ENCODE measurements at places on chromosomes 6 and 20.
A peak's percentile ranks its signal among the peaks of the same experiment; 100 is the strongest.

GRCh38 chr20:21832442-21833385 is 127.2 kb downstream of the PAX1 start:
- no peak for DNase-seq

- no peak for DNase-seq
Observed at GRCh38 chr6:45667766-45668165, 290.0 kb upstream of the SUPT3H start.

DNA sequence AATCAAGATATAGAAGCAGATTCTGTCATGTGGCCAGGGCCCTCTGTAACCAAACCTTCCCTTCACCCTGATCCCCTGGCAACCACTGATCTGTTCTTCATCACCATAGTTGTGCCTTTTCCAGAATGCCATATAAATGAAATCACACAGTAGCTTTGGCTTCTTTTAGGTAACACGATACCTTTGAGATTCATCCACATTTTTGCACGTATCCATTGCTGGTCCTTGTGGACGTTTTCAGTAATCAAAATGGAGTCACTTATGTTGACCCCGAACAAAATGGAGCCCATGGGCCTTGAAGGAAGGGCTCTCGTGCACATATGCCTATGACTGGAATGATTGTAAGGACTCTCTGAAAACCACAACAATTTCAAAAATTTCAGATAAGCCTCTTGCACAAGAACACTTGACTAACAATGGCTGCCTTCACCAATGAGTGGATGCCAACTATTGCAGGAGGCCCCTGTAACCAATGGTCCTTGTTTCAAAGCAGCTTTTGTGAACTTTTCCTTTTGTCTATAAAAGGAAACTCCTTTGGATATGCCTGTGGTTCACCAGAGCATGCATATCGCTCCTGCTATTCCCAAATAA is 84.3 kb upstream of the RALY start:
- peak; percentile 61 for DNase-seq

- peak; percentile 78 for DNase-seq
Observed at GRCh38 chr6:73388800-73389512, 5.7 kb upstream of the DDX43 start.

DNA sequence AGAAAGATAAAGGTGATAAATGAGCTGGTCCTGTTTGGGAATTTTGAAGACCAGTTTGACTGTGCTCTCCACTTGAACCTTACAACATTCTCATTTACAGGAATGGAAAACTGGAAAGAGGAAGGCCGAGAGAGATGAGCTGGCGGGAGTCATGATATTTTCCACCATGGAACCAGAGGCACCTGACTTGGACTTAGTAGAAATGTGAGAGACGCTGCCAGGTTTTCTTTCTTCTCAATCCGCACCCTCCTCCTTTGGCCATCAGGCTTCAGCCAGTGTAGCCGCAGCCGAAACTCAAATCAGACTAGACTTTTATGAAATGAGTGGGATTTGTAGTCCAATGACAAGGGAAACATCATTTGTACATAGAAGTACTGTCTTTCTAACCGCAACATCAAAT is 54.7 kb upstream of the SYNJ2 start:
- no peak for DNase-seq

- DNase-seq = no peak
Observed at GRCh38 chr6:34321821-34322220, 70.6 kb downstream of the NUDT3 start.

DNA sequence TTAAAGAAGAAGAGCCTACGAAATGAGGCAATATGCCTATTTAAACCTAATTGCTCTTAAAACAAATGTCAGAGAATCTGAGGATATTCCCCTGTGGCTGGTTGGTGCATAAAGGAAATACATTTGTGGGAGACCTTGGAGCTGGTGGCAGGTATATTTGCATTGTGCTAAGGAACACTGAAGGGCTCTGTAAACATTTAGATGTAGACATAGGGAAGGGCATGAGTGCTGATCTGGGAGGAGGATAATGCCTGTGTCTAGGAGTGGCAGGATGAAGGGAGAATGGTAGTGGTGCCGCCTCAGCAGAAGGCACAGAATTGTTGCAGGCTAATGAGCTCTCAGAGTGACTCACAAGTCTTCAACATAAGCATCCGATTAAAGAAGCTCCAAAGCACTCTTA is 85.8 kb downstream of the CD164 start:
- no peak for DNase-seq

GRCh38 chr6:69289689-69290495 is 506.9 kb downstream of the LMBRD1 start:
- no peak for DNase-seq

- no peak for DNase-seq
Observed at GRCh38 chr6:90131614-90132423, 164.8 kb downstream of the BACH2 start.

DNA sequence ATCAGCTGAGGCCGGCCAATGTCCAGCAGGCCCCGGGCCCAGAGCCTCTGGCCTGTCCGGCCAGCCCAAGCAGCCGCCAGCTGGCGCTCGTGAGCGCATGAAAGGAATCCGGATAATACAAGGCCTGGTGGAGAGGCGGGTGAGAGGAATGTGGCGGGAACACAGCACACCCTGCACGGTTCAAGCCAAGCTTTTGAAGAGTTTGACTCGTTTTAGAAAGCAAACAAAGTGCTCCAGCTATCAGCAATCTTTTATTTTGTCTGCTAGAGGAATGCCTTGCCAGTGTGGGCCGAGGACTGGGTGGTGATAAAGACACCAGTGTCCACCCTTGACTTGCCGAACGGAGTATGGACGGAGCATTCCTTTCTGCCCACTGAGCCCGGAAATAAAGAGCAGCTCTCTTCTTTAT is 9.3 kb upstream of the NEDD9 start:
- no peak for DNase-seq

DNA sequence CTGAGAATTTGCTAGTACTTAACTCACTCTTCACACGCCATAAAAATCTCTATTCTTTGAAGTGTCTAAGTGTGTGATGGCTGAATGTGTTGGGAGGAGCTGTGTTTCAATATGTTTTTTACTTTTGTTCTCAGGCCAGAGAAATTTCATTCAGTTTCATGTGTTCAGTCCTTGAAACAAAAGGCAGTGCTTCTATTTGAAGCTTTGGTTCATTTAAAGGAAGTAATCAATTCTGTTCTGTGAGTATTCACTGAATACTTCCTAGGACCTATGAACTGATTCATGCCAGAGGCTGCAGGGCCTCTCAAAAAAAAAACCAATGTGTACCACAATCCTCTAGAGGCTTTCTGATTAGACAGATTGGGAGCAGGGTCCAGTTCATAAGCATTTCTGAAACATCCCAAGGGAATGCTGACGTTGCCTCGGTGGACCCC is 12.4 kb upstream of the F13A1 start:
- DNase-seq = no peak
